Cortex of kidney (tissue), 1 donor: ENCODE measurements at places on chromosomes 5 and 9.

GRCh38 chr5:149860801-149861322 is 83.7 kb downstream of the PDE6A start:
- DNase-seq: no peak

DNA sequence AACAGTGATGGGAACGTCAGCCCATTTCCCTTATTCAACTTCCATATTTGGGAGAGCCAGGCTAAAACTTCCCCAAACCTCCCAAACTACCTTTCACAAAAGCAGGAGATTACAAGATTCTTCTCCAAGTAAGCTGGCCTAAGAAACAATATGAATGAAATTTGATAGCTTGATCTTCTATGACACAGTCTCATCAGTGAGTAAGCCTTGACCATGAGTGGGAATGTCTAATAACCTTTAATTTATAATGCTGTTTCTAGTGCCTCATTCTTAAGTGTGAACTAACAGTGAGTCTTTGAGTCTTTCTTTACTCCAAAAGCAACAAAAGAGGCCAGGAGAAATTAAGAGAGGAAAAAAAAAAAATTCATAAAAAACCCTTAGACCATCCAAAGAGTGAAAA is 1379.9 kb downstream of the EFNA5 start:
- DNase-seq: no peak

DNA sequence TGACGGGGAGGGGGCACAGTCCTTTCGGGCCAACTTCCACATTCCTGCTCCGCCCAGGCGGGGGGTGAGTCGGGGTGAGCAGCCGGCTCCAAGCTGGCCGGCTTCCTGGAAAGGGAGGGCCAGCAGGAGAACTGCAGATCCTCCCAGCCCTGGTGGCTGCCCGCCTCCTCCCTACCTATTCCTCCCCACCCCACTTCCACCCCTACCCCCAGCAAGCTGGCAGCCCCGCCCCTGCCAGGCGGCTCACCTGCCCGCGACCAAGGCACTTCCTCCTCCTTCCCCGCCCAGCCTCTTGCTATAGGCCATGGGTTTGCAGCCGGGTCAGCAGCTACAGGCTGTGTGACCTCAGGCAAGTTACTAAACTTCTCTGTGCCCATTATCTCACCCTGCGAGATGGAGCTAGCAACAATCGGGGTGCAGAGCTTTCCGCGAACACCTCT is 5.6 kb upstream of the IRF1 start:
- no peak for DNase-seq

GRCh38 chr9:133494636-133495326 is 15.9 kb upstream of the SLC2A6 start:
- DNase-seq: no peak

DNA sequence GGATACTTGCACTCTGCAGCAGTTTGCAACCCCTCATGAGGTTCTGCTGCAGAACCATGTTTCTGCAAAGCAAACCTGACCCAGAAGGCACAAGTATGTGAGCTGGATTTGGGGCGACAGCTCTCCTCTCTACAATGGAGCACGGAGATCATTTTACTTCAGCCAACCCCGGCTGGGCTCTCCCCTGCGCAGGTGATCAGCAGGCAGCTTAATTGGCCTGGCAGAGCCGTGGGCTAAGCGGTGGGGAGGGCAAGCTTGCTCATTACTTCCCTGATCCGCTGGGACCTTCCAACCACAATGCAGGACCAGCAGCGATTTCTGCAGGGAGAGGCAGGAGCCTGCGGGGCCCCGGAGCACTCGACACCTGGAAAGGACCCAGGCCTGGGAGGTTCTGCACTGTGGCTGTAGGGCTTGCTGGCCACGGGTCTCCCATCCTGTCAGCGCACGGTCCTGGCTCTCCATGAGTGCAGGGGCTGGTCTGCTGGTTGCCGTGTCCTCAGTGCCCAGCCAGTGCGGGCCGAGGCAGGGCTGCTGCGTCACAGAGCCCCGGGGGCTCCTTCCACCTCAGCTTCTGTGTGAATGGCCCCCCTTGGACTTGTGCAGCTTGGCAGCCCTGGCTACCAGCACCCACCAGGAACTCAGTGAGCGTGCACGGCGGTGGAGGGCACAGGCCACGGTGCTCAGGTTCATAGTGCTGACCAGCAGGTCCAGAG is 51.8 kb upstream of the RAPGEF1 start:
- DNase-seq: no peak

DNA sequence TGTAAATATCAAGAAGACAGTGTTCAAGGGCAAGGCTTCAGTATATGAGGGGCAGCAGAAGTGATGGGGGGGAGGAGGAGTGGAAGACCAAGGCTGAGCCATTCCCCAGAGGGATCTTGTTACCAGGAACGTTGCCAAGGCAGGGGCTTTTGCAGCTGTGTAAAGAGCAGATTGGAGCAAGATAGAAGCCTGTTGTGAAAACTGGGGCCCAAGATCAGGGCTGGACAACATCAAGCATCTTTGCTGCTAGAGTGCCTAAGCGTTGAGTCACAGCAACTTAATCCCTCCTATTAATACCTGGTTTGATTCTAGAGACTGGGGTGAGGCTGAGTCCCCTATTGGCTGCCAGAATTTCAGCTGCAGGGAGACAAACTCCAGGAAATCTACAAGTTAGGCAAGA is 18.4 kb upstream of the ERCC6L2 start:
- no peak for DNase-seq

- DNase-seq: no peak
Observed at GRCh38 chr5:121479337-121479736, 372.3 kb upstream of the FTMT start.

- no peak for DNase-seq
Observed at GRCh38 chr9:91061506-91061905, 259.9 kb downstream of the SYK start.

GRCh38 chr9:97737429-97737828 is 40.3 kb upstream of the XPA start:
- no peak for DNase-seq

GRCh38 chr9:98215821-98216220 is 23.4 kb upstream of the CORO2A start:
- DNase-seq: no peak

DNA sequence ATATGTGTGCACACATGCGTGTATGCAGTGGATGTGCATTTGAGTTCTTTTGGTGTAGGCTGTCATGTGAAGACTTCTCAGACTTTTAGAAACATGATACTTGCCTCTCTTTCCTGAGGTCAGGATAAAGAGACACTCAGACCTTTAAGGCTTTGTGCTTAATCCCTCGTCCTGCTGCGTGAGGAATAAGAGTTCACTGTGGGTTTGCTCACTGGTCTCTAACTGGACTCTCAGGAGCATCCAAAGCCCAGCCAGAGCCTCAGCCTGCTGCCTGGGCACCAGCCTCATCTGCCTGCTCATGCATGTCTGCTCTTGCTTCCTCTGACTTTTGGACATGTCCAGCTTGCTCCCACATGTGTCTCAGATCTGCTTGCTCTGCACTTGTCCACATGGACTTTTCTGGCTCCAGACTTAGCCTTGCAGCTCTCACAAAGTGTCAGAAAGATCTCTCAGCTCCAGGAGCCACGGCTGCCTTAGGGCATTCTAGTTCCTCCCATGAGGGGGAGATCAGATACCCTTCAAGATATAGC is 65.1 kb upstream of the ZNF366 start:
- no peak for DNase-seq

DNA sequence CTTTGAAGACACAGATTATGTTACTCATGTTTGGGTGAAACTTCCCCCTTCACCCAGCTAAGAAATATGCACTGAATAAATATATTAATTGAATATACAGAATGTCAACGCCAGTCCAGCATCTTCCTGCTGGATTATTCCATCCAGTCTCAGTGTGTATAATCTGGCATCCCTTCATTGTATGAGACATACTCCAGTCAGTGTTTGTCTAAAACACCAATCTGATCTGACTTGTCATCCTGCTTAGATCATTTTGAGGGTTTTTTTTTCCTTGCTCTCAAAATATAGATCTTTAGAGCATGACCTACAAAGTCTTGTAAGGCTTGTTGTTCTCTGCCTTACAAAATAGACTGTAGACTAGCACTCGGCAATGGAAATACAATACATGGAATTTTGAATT is 195.1 kb downstream of the SMARCA2 start:
- no peak for DNase-seq

DNA sequence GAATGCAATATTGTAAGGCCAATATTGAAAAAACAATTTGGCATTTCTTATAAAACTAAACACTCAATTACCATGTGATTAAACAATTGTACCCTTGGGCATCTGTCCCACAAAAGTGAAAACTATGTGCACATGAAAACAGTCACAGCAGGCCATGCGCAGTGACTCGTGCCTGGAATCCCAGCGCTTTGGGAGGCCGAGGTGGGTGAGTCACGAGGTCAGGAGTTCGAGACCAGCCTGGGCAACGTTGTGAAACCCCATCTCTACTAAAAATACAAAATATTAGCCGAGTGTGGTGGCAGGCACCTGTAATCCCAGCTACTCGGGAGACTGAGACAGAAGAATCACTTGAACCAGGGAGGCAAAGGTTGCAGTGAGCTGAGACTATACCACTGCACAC is 343.7 kb downstream of the DMRTA1 start:
- no peak for DNase-seq

GRCh38 chr5:122156724-122157325 is 27.5 kb downstream of the ZNF474 start:
- no peak for DNase-seq

DNA sequence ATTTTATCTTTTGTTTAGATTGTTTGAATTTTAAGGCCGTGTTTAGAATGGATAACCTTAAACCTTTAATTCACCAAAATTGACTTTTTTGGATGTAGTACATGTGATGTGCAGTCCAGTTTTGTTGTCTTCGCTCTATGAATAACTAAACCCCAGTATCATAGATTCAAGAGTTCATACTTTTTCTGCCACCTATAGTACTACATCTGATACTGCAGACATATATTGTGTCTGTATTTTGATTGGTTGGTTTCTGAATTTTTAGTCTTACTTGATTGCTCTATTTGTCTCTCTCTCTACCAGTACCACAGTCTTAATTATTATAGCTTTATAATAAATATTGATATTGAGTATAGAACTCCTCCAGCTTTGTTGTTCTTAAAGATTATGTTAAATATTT is 58.1 kb downstream of the PPIP5K2 start:
- DNase-seq: no peak
